Activated CD4-positive, CD25-positive, alpha-beta regulatory T cell treated with anti-CD3 and anti-CD28 coated beads, Interleukin-2, amount 50 U/mL, for 24 hours (primary cell): ENCODE measurements at places on chromosomes 16 and 17.

- ATAC-seq = no peak
Observed at GRCh38 chr17:41894791-41895331, 23.9 kb downstream of the ACLY start.

DNA sequence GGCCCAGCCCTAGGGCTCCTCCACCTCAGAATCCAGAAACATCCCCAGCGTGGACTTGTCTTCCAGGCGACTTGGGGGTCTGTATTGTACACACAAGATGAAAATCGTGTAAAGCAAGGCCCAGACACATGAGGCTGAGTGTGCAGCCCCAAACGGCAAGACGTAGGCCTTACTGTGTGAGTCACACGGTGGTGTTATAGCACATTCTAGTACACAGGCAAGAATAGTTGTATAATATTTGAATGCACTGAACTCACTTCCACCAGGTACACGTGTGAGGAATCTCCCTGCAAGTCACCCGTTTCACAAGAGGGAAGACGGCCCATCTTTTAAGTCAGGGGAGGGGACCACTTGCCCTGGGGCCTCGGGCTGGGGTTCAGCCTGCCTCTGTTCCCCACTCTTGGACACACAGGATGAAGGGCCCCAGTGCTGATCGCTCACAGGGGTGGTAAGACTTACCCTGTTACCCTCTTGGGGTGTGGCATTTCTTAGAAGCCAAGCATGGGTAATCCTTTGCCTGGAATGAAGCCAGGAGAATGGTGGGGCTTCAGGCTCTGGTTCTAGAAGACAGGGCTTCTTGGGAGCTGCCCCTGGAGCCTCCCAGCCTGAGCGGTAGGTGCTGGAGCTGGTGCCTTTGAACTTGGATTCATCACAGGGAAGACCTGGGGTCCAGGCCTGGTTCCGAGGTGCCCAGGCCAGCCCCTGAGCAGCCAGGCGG, 71.3 kb downstream of the SREBF1 start:
- no peak for ATAC-seq

- no peak for ATAC-seq
Observed at GRCh38 chr17:78618264-78619066, 41.3 kb upstream of the DNAH17 start.

- no peak for ATAC-seq
Observed at GRCh38 chr17:4199818-4200402, 56.9 kb downstream of the CYB5D2 start.

DNA sequence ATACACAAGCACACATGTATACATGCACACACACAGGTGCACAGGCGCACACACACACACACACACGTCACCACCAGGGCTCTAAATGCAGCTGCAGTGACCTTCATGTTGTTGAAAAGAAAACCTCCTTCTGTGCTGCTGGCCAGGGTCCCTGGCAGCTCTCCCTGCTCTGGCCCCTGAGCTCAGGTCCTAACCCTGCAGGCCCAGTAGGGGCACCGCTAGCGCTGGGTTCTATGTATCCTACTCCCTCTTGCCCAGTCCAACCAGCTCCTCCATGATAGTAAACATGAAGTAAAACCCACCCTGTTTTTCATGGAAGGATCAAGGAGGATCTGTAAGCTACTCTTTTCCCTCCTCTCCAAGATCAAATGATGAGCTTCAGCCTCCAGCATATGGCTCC, 172.8 kb downstream of the RBFOX3 start:
- ATAC-seq = no peak

DNA sequence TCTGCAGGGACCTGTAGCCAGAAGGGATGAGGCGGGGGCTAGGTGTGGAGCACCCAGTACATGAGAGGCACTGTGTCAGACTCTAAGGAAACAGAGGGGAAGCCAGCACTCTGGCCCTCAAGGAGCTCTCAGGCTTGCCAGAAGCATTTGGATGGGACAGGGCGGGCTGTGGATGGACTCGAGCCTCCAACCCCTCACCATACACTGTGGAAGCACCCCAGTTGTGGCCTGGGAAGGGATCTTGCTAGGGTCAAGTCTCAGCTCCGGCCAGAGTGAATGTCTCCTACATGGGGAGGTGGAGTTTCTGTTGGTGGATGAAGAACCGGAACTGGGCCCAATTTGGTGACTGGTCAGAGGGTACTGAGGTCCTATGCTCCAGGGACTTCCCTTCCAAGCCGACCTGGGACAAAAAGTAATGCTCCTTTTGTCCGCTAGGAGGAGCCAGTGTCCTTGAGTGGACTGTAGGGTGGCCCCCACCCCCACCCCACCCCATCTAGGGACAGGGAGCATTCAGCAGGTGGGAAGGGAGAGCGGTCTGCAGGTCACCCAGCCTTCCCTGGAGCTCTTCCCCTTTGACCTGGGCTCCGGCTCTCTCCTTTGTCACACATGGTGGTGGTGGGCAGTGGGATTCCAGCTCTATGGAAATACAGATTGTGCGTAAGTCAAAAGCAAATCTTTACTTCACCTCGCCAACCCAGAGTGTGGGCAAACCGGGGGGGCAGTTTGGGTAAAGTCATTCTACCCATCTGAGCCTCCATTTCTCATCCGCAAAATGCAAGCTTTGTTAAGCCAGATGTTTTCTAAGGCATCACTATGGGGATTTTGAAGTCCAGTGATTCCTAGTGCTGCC, 20.4 kb upstream of the PHB1 start:
- no peak for ATAC-seq

GRCh38 chr16:88904676-88905365, 38.4 kb upstream of the PABPN1L start:
- ATAC-seq = no peak

GRCh38 chr17:19248928-19249574, 11.9 kb downstream of the EPN2 start:
- ATAC-seq = no peak

DNA sequence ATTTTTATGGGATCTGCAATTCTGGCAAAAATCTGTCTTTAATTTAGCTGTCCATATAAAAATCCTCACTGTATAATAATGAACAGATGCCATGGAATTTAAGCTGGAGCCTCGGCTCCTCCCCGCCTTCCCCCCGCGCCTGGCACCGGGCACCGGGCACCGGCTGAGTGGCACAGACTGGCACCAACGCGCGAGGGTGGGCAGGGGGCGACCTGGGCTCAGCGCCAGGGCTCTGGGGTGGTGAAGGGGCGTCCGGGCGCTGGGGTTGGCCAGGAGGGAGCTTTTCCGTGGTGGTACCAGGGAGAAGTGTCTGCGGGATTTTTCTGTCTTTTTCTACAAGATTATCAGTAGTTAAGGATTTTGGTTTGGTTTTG, 9.1 kb downstream of the NEUROD2 start:
- ATAC-seq = no peak

DNA sequence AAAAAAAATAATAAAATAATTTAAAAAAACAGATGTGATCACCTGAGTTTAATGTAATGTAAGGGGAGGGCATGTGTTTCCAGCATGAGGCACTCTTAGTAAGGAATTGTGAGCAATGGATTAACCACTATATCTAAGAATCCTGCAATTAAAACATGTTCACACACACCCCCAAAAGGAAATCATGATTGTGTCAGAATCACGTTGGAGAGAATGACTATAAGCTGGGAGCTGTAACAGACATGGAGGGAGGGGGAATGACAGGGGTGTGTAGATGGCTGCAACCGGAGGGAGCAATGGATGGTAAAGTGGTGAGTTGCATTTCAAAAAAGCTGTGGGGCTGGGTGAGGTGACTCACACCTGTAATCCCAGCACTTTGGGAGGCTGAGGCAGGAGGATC, 13.6 kb upstream of the CCL22 start:
- no peak for ATAC-seq

- no peak for ATAC-seq
Observed at GRCh38 chr17:55872374-55872773, 121.5 kb downstream of the PCTP start.

- ATAC-seq = no peak
Observed at GRCh38 chr16:70432356-70432722, 6.6 kb downstream of the ST3GAL2 start.

DNA sequence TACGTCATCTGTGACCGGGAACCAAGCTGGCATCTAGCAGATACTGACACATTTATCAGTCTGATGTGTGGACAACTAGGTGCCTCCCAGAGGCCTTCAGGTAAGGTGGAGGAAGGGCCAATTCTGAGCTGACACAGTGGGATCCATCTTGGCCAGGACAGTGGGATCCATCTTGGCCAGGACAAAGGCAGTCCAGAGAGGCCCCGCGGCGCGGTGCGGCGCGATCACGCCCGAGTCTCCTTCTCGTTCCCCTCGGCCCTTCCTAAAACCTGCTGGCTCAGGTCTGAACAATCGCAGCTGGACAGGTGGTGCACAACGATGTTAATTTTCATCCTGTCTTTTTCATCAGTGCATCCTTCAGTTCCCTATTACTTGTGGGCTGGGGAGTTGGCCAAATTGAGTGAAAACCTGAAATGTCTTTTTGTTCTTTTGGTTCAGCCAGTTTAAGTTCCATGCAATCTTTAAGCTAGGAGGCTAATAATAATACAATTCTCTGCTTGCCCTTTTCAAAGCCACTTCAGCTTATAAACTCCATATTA, 486 bp upstream of the WSB1 start:
- ATAC-seq = no peak

GRCh38 chr16:86085161-86085611, 186.2 kb downstream of the IRF8 start:
- no peak for ATAC-seq

DNA sequence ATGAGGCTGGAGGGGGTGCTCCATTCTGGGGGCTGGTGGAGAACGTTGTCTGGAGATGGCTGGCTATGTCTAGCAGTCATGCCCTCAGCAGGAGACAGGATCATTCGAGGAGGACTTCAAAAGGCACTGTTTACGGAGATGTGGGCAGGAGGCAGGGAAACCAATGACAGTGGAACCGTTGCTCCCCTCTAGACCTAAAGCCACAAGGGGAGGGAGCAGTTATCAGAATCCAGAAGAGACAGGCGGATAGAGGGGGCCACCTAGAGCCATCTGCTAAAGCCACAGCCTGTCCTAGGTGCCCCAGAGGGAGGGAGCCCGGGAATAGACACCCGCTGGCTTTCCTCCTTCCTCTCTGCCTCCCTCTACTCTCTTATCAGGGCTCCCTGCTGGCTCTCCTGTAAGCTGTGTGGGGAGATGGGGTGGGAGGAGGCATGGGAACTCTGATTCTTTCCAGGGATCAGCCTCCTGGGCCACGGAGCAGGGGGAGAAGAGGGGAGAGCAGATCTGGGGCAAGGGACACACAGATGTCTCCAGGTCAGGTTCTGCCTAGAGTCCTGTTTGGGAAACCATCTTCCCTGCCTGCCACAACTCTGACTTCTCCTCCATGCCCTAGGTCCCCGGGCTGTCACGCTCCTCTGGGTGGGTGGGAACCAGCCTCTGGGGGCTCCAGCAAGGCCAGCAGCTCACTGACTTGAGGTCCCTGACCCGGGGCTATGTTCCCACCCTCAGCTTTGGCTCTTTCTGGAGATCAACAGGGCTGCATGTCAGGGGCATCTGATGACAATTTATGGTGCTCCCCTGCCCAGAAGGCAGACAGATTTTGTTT, 42.3 kb downstream of the IRX3 start:
- no peak for ATAC-seq

GRCh38 chr16:74199066-74199841, 97.4 kb upstream of the PSMD7 start:
- ATAC-seq = no peak

DNA sequence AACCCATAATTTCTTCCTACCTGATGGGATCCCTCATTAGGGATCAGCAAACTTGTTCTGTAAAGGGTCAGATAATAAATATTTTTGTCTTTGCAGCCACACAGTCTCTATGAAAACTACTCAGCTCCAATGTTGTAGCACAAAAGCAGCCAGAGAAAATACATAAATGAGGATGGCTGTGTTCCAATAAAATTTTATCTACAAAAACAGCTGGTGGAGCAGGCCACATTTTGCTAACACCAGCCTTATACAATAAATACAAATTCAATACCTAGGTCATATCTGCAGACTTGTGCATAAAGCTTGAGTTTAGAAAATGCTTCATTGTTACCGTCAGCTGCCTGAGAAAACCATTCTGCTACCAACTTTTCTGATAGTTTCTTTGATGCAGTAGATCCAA, 38.4 kb upstream of the INTS2 start:
- no peak for ATAC-seq

GRCh38 chr17:64110379-64111152, 19.4 kb downstream of the ERN1 start:
- no peak for ATAC-seq

GRCh38 chr17:73090396-73091202, 1.9 kb downstream of the SLC39A11 start:
- no peak for ATAC-seq

- ATAC-seq = peak; percentile 32
Observed at GRCh38 chr16:89918453-89919347, at the start of gene MC1R. Gene MC1R (plus strand): TSS chr16:89918862. CDS start chr16:89919259, 397 bp downstream.

- ATAC-seq = no peak
Observed at GRCh38 chr17:12973496-12974004, 44.3 kb downstream of the ELAC2 start.

- no peak for ATAC-seq
Observed at GRCh38 chr17:78832541-78832810, 8.1 kb downstream of the USP36 start.

- no peak for ATAC-seq
Observed at GRCh38 chr17:60750640-60751039, 73.0 kb downstream of the BCAS3 start.

DNA sequence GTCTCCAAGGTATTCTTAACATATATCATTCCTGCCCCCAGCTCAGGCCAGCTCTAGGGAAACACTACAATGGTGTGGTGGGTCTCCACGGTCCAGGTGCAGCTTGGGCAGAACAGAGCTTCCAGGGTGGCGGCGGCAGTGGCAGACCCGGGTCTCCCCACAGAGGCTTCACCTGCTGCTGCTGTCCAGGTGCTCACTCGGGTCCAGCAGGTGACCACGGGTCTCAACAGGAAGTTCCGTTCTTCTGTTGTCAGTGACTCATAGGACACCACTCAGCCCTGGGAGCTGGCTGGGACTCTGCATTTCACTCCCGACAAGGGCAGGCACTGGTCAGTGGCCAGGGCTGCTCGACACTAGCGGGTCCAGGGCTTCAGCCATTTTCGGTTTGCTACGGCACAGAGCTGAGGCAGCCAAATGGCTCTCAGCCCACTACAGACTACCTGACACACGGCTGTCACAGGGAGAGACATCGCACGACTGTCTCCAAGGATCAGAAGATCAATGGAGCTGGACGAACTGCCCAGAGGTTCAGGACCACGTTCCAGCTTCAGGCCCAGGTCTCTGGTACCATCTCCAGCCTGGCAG, 16.7 kb downstream of the MTHFSD start:
- no peak for ATAC-seq

DNA sequence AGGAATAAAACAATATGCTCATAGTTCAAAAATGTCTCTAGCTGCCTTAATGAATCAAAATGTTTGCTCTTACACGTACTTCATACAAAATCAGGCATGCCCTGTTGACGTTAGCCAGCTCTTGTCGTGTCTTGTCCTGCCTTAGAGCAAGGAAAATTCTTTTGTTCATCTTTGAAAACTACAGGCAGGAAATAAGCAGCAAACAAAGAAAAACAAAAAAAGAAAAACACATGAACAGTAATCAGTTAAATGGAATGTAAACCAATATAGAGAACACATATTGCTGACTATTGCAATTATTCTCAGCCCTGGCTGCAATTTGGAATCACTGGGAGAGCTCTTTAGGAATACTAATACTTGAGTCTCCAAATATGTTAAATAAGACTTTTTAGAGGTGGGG, 1.7 kb downstream of the CAPNS2 start:
- ATAC-seq = no peak

GRCh38 chr16:87380403-87380802, 3.2 kb downstream of the FBXO31 start:
- ATAC-seq = no peak

GRCh38 chr17:29042679-29043538, at the start of gene PIPOX:
Gene PIPOX (plus strand): TSS chr17:29043141. CDS start chr17:29043226, 85 bp downstream.
- peak; percentile 28 for ATAC-seq

GRCh38 chr16:85431431-85432124, 181.5 kb upstream of the GSE1 start:
- no peak for ATAC-seq
